ENCODE measurements at places on chromosomes 6 and 20.

GRCh38 chr6:19408331-19408730 lies 428.8 kb upstream of the ID4 start:
- no peak for DNase-seq

GRCh38 chr6:112156668-112157067 lies 69.3 kb downstream of the FAM229B start:
- no peak for DNase-seq

DNA sequence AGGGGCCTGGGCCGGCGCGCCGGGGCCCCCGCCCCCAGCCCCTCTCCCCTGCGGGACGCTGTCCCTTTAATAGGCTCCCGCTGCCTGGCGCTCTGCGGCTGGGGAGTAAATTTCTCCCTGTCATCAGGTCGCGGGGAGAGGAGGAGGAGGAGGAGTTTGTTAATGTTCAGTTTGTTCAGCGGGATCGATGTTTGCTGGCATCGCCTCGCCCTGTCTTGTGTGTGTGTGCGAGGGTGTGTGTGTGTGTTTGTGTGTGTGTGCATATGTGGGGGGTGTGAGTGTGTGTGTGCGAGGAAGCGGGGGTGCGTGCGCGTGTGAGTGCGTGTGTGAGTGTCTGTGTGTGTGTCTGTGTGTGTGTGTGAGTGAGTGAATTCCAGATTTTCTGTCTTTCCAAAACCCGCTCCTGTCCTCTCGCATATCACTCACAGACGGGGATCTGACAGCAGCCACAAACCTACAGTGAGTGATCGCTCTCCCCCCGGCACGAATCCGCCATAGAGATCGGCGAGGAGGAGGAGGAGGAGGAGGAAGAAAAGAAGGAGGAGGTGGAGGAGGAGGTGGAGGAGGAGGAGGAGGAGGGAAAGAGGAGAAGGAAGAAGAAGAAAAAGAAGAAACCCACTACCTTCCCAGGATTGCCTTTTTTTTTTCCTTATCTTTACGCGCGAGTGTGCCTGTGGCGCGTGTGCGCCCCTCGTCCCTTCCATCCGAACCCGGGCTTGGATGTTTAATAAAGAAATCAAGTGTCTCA lies at the start of gene TSHZ2:
TSS of gene TSHZ2 (plus strand) at position 169 of the 748 bp plus-strand sequence. CDS start 936 bp downstream, outside the sequence.
- no peak for DNase-seq

GRCh38 chr6:113362301-113363047 lies 494.7 kb upstream of the MARCKS start:
- DNase-seq: no peak

GRCh38 chr20:986733-987355 lies 15.3 kb downstream of the RSPO4 start:
- no peak for DNase-seq

- DNase-seq: no peak
Observed at GRCh38 chr20:51596668-51597388, 54.3 kb upstream of the NFATC2 start.

DNA sequence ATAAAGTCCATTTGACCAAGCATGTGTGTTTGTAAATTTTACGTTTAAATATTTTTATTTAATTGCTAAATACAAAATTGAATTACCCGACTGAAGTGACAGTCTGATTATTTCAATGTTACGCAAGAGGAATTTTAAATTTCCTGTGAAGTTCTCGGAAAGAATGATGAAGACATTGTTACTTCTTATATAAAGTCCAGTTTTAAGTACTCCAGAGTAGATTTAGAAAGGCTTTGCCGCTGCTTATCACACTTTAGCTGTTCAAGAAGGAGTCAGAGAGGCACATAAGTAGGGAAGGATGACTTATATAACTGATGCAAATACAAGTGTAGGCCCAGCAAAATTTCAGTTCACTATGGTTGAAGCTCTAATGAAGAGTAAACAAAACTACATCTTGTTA lies 265.1 kb upstream of the CITED2 start:
- DNase-seq: no peak

DNA sequence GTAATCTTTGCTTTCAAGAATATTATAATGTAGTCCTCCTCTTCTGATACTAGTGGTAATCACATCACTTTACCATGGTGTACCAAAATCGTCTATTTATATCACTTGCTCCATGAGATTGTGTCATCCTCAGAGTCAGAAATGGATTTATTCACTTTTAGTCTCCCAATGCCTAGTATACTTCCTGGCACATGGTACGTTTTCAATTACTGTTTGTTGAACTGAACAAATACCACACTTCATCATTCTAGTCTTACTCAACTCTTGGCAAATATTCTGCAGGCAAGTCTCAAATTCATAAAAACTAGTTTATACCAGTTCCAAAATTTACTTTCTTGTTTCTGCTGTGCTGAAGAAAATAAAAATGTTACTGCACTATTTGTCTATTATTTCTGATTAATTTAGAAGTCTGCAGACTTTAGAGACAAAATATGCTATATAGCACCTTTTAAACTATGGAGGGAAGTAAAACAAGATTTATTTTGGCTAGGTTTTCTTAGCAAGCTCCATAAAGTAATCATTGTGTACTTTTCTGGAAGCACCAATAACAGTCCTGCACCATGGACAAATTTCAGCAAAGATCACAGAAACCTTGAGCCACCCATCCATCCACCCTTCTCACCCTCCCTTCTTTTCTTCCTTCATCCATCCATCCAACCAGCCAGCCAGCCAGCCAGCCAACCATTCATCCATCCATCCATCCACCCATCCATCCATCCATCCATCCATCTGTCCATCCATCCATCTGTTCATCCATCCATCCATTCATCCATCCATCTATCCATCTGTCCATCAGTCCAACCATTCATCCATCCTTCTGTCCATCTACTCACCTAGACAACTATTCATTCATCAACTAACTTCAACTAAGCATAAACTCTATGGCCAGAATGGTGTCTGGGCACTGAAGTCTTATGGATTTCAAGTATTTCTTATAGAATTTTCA lies 102.1 kb upstream of the STMND1 start:
- DNase-seq: peak; percentile 65

GRCh38 chr6:144344646-144345045 lies 59.5 kb downstream of the UTRN start:
- DNase-seq: no peak

DNA sequence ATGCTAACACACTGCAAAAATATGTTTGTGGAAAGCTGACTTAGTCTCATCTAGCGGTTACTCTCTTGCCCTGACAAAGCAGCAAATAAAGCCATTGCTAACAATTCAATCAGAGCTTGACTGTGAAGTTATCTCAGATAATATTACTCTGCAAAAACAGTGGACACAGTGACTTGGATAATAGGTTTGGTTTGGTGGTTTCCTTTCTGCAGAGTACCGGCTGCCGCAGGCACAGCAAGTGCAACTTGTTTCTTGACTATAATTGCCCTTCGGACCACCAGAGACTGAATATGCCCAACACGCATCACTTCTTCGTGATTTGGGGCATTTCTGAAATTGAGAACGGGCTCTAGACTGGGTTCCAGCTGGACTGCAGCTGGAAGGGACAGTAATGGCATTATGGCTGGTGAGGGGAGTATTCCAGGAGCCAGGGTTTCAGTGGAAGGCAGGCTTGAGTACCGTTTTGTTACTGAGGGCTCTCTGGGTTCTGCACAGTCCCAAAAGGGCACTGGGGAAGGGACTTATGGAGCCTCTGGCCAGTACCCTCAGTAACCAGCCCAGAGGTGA lies 40.0 kb downstream of the DSTN start:
- DNase-seq: no peak

DNA sequence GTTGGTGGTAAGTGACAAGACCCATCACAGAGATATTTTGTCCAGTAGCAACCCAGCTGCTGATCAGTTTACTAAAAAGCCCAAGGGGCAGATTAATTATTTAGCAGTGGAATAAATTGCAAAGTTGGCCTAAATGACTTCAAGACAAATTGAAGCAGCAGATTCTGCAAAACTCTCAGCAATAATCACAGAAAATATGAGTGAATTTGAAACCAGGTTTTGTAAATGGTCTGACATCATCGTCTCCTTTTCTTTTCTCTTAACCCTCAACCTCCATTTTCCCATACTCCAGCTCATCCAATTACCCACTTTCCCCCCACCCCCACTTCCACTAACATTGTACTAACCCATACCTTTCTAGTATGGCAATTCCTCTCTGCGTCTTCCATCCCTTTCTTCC lies 11.3 kb upstream of the PTPRK start:
- DNase-seq: no peak

GRCh38 chr6:85594197-85594930 lies 706 bp upstream of the SNX14 start:
- no peak for DNase-seq

- DNase-seq: no peak
Observed at GRCh38 chr20:62293111-62293784, 9.5 kb upstream of the ADRM1 start.

DNA sequence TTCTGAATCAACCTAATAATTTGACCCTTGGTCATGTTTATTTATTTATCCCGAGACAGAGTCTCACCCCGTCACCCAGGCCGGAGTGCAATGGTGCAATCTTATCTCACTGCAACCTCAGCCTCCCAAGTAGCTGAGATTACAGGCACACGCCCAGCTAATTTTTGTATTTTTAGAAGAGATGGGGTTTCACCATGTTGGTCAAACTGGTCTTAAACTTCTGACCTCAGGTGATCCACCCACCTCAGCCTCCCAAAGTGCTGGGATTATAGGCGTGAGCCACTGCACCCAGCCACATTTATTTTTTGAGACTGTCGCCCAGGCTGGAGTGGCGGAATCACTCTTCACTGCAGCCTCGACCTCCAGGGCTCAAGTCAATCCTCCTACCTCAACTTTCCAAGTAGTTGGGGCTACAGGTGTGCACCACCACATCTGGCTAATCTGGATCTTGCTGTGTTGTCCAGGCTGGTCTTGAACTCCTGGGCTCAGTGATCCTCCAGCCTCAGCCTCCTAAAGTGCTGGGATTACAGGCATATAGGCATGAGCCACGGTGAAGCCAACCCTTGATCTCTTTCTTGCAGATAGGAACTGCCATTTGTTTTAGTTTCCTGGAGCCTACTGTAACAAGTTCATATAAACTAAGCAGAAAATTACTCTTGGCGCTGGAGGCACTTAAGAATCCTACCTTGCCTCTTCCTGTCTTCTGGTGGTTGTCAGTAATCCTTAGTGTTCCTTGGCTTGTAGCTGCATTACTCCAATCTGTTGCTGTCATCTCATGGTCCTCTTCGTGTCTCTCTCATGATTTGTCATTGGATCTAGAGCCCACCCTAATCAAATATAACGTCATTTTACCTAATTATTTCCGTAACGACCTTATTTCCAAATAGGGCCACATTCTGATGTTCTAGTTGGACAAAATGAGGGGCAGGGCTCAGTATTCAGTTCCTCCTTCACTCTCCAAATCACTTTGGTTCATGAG lies 2.3 kb downstream of the RPS18 start:
- DNase-seq: no peak

DNA sequence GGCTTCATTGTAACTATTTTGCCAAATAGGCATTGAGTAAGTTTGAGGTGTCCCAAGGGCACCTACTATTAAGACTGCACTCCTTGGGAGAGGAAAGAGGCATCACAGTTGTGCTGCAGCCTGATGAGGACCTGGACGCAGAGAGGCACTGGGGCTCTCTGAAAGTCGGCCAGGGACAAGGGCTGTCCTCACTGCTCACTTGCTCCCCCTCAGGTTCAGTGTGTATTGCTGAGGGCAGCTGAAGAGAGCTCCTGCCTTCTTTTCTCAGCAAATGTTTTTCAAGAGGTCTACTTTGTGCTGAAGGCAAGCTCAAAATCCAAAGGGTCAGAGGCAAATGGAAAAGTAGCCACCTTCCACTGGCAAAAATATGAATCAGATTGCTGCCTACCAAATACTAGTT lies 331.8 kb downstream of the RIMS1 start:
- no peak for DNase-seq

- no peak for DNase-seq
Observed at GRCh38 chr20:18005170-18005989, 36.6 kb downstream of the MGME1 start.
